ENCODE measurements at places on chromosomes 12 and 14.
A peak's percentile ranks its signal among the peaks of the same experiment; 100 is the strongest.

DNA sequence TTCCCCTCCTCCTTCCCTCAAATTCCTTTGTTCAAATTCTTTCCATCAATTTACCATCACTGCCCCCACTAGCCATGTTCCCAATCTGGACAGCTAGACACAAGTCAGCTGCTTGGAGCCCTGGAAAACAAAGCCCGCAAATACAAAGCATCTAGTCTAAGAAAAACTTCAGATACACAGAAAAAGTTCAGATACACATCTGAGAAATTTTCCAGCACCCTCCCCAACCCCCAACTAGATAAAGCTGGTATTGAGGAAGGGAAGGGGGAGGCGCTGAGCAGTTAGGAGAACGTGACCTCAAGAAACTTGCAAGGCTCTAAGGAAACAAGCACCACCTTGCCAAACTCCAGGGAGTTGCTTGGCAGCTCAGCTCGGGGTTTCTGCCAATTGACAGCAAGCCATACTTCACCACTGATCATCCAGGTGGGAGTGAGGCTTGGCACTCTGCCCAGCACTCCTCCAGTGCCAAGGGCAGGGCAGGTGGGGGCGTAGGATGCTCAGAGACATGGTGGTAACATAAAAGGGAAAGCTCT lies 5.1 kb upstream of the CNIH1 start:
- DNase-seq: peak; percentile 68

DNA sequence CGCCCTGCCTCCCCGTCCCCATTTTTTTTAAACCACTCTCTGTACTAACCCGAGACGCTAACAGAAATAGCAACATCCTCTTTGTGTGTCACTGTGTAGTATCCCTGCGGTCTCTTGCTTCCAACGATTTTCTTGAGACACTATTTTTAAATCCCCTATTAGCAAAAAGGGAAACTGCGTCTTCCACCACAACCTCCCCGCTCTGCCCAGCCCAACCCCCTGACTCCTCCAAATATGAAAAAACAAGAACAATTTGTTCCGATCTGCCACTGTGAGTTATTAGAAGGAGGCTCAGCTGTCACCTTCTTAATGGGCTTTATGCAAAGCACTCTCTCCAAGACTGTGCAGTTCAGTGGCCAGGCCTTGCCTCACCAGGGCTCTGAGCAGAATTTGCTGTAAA lies 76.3 kb downstream of the MAP1LC3B2 start:
- DNase-seq: no peak

GRCh38 chr14:54230645-54231044 lies 166.2 kb upstream of the CDKN3 start:
- DNase-seq: no peak

DNA sequence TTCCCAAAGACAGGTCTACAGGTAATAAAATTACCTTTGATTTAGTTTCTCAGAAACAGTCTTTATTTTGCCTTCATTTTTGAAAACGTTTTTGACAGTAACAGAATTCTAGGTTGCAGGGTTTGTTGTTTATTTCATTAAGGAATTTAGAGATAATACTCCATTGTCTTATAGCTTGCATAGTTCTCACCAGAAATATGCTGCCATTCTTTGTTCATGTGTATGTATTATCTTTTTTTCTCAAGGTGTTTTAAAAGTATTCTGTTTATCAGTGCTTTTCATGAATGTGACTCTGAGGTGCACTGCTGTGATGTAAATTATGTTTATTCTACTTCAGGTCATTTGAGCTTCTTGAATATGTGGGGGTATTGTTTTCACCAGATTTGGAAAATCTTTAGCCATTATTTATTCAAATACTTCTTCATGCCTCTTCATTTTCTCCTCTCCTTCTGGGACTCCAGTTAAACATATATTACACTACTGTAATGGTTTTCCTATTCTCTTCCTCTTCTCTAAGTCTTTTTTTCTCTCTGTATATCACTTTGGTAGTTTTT lies 32.7 kb downstream of the ZNF605 start:
- DNase-seq: no peak

DNA sequence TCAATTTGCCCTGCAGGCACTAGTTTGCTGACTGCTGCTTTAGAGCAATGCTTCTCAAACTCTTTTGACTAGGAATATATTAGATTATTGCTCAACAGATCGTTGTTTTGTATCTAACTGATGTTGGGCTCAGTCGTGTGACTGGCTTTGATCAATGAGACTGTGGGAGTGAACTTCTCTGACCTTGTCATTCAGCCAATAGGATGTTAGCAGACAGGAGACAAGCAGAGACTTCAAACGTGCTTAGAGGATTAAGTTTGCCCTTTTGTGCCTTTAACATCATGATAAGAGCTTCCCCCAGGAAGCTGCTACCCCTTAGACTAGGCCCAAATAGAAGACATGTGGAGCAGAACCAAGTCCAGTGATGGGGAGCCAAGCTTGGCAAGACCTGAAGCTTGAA lies 76.7 kb upstream of the ELK3 start:
- no peak for DNase-seq

DNA sequence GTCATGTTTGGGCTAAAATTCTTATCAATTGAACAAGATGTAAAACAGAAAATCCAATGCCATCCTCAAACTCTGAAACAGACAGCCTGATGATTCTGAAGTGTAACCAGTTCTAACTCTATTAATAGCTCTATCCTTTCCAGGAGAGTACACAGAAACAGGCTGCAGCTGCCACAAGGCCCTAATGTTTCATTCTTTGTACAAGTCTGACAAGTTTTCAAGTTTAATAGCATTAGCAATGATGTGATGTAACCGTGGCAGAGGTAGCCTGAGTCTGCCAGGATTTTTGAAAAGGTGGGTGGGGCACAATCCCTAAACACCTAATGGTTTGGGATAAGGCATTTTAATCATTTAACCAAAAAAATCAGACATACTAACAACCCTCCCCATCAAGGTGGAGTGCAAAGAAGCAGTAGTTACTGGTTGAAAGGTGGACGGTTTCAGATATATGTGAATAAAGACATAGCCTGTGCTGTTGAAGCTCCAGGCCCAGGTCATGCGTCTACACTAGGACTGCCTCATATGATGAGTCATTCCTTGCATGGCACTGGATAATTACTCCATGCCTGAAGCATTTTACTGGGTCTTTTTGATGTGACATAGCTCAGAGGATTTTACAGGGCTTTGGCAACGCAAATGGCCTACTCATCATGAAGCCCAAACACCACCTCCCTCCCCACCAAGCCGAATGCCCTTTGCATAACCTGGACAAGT lies 145.1 kb upstream of the GRIP1 start:
- DNase-seq: peak; percentile 29

- DNase-seq: no peak
Measured at GRCh38 chr14:100187247-100187833, 27.9 kb upstream of the DEGS2 start.

- DNase-seq: no peak
Measured at GRCh38 chr12:53227836-53228235, 4.2 kb downstream of the RARG start.

DNA sequence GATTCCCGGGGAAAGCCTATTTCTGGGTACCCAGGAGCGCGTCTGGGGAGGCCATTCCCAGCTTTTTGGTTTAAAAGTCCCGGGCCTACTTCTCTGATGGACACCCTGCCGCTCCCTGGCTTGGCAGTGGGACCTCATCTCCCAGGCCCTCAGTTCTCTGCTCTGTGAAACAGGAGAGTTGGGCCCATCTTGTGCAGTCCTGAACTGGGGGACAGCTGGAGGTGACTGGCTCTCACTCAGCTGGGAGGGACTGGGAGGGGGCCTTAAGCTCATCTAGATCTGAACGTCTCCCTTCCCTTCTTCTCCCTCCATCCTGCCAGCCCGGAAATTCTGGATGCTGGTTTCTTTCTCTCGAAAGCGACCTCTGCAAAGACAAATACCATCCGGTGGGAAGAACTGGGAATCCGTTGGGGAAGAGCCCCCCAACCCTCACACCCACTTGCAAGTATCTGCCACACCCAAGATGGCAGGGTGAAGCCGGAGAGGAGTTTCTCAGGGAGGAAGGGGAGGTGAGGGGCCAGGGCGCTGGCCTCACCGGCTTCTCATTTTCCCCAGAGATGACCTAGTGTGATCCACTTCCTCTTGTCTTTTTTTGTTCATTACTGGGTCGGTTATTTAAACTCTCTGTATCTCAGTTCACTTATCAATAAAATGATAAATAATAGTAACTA lies 1.4 kb downstream of the RIN3 start:
- no peak for DNase-seq

DNA sequence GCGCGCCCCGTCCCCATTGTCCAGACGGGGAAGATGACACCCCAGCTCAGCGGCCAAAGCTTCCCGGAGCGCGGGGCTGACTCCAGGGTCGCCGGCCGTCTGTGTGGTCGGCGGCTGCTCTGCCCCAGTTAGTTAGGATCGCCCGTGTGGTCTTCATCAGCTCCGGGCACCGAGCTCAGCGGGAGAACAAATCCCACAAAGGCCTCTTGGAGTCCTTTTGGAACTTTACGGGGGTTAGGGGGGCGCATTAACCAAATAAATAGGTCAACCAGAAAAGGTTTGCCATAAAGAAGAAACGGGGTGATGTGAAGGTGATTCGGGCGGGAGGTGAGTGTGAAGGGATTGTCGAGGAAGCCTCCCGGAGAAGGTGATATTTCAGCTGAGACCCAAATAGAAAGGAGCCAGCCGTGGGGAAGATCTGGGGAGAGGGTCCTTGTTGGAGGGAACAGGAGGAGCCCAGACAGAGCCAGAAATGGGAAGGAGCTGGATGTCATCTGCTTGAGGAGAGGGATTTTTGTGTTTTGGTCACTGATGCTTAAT lies 697 bp downstream of the ATP6V0A2 start:
- no peak for DNase-seq

DNA sequence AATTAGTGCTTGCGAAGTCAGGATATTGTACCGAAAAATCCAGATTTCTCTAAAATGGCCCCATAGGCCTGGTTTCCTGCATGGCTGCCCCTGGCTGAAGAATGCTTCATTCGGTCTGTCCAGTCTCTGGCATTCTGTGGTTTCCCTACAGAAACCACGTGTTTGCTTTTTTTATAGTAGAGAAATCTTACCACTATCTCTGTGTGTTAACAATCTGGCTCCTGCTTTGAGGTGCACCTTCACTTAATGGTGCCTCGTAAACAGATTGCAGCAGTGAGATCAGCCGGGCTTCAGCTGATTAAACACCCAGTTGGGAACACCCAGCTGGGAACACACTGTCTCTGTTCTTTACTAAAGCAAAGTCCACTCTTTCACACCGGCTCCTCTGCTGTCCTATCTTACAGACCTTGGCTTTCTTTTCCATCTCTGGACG lies 6.7 kb upstream of the DNAAF2 start:
- no peak for DNase-seq

- DNase-seq: no peak
Measured at GRCh38 chr12:113467502-113468364, 3.9 kb downstream of the LHX5 start.

- no peak for DNase-seq
Measured at GRCh38 chr12:96190413-96191108, 3.6 kb upstream of the ELK3 start.

- DNase-seq: no peak
Measured at GRCh38 chr12:12907552-12907951, 16.2 kb downstream of the GPRC5A start.

Measured in head of caudate nucleus (tissue), 42 donors.